ENCODE measurements at places on chromosomes 6 and 20.

DNA sequence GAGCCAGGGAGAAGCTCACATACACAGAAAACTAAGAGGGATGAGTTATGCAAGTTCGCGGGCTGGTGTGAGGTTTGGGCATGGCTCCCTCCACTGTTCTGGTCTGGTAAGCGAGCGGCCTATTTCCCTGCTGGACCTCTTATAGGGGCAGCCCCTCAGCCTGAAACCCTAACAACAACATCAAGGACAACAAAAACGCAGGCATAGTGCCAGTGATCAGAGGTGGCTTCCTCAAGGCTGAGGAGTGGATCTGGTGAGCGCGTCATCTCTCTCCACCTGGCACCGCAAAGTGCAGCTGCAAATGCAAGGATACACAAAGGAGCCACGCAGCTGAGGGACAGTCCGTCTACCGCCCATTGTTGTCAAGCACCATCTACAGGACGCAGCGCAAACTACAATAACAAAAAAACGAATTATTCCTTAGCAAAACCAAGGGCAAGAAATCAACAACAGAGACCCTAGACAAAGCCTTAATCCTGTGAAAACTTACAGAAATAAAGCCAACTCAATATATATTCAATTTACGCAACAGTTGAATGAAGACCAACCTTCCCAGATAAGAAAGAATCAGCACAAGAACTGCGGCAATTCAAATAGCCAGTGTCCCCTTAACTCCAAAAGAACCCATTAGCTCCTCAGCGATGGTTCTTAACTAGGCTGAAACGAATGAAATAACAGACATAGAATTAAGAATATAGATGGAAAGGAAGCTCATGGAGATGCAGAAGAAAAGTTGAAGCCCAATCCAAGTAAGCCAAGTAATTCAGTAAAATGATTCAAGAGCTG, 9.2 kb upstream of the DEFB110 start:
- no peak for DNase-seq

DNA sequence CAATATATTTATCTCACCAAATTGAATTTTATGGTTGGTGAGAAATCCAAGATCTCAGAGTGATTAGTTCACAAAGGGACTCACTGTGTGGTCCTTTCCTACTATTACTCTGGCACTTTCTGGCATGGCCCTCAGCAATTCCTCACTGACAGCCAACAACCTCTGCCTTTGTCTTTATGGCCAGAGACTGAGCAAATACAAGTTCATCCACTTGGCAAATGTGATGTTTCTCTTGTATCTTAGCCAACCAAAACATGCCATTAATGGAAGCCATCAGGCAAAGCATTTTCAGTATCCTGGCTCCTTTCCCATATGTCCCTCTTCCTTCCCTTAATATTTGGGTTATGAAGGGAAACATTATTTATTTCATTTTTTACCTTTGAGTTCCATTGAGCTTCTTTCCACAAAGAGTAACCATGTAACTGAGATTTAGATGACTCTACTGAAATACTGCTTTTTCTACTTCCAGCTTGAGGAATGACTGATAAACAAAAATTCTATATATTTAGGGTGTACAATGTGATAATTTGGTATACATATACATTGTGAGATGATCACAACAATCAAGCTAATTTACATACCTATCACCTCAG, 30.8 kb upstream of the SMLR1 start:
- no peak for DNase-seq

GRCh38 chr20:57996936-57997890, 231.2 kb downstream of the ANKRD60 start:
- no peak for DNase-seq

DNA sequence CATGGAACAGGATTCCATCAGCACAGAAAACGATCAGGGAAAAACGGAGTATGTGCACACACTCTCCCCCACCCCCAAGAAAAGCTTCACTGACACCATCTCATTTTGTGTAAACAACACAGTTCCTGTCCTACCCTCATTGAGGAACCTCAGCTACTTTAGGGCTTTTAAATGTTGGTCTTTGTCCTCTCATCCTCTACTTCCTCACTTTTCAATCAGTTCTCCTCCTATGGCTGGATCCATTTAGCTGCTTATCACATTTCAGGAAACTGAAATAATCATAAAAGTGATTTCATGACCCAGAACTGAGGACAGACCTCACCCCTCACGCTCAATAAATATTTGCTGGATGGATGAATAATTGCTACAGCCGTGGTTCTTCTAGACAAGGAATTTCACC, 33.1 kb upstream of the PNRC1 start:
- no peak for DNase-seq

DNA sequence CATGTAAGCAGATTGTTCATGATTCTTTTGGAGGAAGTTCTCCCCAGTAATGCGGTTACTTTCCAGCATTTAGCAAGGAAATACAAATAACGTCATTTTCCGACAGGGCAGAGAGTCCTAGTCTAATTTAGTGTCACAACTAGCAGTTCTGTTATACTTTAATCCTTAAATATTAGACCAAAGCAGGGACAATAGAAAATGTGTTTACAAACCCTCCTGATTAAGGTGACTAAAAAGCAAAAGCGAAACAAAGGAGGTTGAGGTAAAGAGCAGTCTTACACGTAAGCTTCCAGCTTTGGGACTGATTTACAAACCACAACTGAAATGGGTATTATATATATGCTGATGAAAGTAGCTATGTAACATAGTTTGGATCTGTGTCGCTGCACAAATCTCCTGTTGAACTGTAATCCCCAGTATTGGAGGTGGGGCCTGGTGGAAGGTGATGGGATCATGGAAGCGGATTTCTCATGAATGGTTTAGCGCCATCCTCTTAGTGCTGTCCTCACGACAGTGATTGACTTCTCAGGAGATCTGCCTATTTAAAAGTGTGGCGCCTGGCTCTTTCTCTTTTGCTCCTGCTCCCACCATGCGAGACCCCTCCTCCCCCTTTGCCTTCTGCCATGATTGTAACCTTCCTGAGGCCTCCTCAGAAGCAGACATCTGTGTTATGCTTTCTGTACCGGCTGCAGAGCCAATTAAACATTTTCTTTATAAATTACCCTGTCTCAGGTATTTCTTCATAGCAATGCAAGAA, 81.9 kb downstream of the PLCB1 start:
- DNase-seq = no peak

DNA sequence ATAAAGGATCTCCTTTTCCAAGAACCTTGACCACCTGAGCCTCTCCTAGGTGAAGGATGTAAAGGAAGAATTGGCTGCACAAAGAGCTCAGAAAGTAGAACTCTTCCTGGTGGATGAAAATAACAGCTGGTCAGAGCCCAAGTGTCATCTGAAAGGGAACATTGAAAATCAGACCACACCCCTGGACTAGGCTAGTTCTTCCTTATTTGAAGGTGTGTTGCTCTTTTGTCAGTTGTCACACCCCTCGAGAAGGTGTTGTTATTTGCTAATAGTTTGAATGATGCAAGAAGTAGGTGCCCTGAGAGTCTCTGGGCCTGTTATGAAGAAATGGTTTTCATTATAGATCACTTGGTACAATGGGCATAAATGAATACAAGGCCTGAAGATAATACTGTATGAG, 31.1 kb downstream of the NHLRC1 start:
- DNase-seq = no peak

DNA sequence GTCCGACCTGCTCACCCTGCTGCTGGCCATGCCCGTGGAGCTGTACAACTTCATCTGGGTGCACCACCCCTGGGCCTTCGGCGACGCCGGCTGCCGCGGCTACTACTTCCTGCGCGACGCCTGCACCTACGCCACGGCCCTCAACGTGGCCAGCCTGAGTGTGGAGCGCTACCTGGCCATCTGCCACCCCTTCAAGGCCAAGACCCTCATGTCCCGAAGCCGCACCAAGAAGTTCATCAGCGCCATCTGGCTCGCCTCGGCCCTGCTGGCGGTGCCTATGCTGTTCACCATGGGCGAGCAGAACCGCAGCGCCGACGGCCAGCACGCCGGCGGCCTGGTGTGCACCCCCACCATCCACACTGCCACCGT, 885 bp downstream of the NTSR1 start:
- DNase-seq = no peak

DNA sequence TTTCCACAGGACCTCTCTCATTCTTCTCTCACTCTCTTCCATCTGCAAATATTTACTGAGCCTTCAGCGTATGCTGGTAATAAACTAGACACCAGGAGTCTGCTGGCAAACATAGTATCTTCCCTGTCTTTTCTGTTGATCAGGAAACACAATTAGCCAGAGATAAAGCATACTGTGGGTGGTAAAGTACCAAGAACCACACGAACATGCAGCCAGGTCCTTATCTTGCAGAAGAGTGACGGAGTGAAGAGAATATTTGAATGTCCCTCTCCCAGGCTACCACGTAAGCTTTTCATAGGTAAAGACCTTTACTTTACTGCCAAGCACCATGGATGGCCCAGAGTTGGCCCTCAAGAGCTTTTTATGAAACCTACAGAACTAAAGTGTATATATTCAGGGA, 13.3 kb downstream of the FHL5 start:
- DNase-seq = no peak

- DNase-seq = no peak
Measured at GRCh38 chr20:7195704-7196103, 428.2 kb downstream of the BMP2 start.

- no peak for DNase-seq
Measured at GRCh38 chr6:136600818-136601217, 50.6 kb upstream of the MAP7 start.

DNA sequence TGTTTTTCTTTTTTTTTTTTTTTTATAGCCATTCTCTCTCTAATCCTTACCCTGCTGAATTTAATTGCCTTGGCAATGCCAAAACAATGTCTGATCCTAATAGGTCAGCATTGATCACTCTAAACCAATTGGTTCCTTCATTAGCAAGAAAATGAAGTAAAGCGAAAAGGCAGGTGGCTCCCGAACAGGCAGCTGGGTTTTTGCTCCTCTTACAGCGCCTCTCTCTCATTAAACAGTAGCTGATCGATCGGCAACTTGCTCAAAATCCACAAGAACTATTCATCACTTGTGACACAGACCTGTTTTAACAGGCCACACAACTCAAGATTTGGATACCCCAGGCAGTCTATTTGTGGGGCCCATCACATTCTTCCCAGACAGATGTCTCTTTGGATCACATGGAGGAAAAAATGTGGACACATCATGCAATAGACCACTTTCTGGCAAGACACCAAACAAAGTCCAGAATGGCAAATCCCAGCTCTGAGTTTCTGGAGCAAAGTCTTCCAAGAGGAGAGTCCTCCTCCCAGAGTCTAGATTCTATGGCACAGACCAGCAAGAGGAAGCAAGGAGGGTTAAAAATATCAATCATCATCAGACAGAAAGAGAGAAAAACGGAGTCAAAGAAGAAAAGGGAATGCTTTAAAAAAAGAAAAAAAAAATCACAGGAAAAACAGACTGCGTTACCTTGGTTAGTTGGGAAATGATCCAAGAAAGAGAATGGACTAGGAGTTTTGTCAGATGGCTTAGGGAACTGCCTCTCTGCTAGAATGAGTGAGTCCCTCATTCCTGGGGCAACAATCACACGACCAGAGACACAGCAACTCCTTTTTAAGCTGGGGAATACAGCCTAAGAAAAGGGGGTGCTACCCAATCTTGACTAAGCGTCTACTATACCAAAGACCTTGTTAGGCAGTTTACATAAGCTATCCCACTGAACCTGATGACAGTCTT, 247.8 kb downstream of the BTBD9 start:
- no peak for DNase-seq

DNA sequence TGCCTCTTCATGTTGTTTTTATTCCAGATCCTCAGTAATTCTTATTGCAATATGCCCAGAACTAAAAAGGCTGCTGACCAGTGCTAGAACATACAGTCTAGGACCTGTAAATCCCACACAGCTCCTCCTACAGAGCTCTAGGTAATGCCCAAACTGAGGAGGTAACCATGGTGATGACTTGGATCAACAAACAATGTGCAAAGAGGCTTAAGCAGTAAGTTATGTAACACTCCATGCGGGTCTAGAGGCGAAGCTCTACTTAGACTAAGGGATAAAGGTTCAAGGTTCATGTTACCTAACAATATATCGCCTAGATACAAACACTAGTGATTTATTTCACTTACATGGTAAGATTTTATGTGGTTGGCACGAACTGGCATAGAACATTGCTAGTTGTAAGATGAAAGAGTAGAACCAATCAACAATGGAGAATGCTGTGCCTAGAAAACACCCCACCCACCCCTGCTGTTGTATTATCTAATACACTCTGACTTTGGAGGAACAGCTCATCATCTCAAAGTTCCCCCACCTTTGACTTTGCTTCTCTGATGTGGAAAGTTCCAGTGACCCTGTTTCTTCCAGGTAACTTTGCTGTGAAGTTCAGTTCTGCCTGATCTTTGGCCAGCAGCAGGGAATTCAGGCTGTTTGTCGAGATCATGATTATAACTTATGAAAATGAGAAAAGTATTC, 242.4 kb downstream of the ALDH8A1 start:
- no peak for DNase-seq

- DNase-seq = no peak
Measured at GRCh38 chr6:158560836-158561320, 987 bp downstream of the TMEM181 start.

- DNase-seq = no peak
Measured at GRCh38 chr20:50909413-50909812, 21.8 kb downstream of the ADNP start.

DNA sequence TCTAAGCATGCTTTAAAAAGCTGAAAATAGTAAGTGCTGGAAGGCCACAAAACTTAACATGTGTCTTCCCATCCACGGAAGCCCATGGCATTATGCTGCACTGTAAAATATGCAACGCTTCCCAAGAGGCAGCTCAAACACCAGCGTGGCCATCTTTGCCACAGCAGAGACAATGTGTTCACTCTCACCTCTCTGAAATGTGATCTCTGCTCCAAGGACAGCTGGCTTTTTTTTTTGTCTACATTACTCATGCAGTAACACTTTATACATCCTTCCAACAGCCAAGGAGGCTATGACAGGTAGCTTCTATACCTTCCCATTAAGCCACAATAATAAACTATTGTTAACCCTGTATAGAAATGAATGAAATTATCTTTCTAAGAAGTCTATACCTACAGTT, 49.2 kb downstream of the BLOC1S5 start:
- no peak for DNase-seq

DNA sequence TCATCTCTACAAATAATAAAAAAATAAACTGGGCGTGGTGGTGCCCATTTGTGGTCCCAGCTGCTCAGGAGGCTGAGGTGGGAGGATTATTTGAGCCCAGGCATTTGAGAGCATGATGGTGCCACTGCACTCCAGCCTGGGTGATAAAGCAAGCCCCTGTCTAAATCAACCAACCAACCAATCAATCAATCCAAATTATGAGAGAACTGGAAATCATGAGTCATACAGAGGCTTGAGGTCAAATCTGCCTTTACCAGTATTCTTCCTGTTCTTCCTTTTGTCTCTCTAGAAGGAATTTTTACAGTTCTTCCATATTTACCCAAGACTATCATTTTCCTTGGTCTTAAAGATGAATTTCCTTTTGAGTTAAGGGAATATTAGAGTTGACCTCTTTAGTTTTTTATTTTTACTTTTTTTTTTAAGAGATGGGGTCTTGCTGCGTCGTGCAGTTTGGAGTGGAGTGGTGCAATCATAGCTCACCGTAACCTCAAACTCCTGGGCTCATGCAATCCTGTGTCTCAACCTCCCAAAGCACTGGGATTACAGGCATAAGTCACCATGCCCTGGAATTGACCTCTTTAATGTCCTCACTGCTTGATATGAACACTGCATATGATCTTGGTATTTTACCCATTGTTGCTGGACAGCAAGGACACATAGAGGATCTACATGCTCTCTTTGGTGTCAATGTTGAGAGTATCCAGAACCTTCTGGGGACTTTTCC, 44.1 kb upstream of the TXNDC5 start:
- DNase-seq = no peak
